ENCODE measurements at places on chromosomes 3 and 15.

GRCh38 chr3:114942773-114943172 lies 204.3 kb downstream of the ZBTB20 start:
- DNase-seq: no peak

DNA sequence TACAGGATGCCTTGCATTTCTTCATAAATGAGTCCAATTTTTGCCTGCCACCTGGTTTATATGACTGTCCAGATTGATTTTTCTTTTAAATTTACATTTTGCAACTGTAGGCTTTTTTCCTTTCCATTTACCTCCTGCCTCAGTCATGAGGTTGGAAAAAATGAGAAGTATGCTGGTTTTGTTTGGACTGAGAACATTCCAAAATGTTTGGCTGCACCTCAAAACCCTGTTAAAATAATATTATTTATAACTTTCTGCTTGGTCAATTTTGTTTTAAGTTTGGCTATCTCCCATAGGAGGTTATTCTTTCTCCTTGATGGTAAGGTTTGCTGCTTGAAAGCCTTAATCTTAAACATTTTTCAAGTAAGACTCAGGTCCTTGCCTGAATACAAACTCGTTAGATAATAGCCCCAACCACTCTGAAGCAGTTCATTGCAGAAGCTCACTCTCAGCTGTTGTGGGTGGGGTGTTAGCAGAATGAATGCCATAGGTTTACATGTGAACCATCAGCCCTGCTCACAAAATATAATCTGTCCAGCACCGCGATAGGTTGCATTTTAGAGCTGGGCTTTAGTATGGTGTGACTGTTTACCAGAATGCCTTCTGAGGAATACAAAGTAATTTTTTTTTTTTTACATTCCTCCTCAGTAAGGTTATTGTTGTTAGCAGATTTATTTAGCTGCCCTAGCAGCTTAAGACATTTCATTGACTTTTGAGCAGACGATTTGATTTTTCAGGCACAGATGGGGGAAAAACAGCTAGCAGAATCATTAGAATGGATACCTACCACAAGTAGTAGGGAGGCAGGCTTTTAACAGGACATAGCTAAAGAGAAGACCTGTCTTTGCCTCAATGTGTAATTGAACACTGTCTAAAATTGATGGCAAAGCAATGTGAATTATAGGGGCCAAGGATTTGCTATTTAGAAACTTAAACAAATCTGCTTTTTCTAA lies 630.8 kb upstream of the KCNMB2 start:
- DNase-seq: no peak

DNA sequence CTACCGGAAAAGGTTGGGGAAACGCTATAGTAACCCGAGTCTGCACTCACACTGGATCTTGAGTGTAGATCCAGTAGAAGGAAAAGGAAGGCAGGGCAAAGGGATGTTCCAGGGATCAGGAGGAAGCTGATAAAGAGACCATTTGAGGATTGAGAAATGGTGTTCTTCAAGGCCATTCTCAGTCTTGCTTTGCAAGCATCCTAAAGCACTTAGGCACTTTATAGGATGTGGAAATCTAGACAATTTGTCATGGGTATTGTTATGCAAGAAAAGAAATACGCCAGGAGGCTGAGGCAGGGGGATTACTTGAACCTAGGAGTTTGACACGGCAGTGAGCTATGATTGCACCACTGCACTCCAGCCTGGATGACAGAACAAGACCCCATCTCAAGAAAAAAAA lies 13.2 kb upstream of the SCAMP5 start:
- no peak for DNase-seq

GRCh38 chr15:87689716-87690115 lies 566.8 kb downstream of the NTRK3 start:
- no peak for DNase-seq

DNA sequence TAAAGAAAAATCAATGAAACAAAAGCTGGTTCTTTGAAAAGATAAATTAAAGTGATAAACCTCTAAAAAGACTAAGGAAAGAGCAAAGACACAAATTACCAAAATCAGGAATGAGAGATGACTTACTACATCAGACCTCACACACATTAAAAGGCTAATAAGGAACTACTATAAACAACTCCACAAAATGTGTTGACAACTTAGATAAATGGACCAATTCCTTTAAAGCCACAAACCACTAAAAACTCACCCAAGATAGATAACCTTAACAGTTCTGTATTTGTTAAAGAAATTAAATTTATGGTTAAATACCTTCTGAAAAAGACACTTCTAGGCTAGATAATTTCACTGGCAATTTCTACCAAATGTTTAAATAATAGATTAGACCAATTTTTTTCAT lies 170.4 kb downstream of the SMAD6 start:
- DNase-seq: no peak

GRCh38 chr3:38725726-38726419 lies 76.4 kb upstream of the SCN5A start:
- DNase-seq: no peak

GRCh38 chr3:160739079-160739478 lies 17.0 kb upstream of the PPM1L start:
- no peak for DNase-seq

DNA sequence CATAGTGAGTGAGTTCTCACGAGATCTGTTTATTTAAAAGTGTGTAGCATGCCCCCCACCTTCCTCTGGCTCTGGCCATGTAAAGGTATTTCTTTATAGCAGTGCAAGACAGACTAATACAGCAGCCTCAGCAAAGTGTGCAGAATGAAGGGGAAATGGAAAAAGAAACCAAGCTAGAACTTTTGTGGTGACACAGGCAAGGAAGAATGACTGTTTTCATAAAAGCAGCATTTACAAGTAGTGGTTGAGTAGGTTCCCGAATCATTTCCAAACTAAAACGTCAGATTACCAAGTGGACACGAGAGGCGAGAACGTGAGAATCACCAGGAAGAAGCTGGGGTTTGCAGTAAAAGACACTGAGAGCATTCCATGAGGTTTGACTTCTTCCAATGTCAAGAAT lies 100.2 kb upstream of the AKAP13 start:
- DNase-seq: no peak

GRCh38 chr15:34941831-34942230 lies 27.7 kb downstream of the AQR start:
- DNase-seq: no peak

Measured in left forelimb (tissue), 1 donor.